ENCODE measurements at places on chromosomes 2 and 18.
A peak's percentile ranks its signal among the peaks of the same experiment; 100 is the strongest.

GRCh38 chr2:70936165-70936978 is 672 bp downstream of the ATP6V1B1 start:
- no peak for DNase-seq

GRCh38 chr2:188319838-188320237 is 28.2 kb downstream of the GULP1 start:
- DNase-seq, result no peak

- DNase-seq, result peak; percentile 76
Measured at GRCh38 chr18:34947711-34948125, 93.5 kb upstream of the MAPRE2 start.

GRCh38 chr2:29068513-29068912 is 5.8 kb downstream of the PCARE start:
- no peak for DNase-seq

GRCh38 chr18:26741048-26741447 is 124.5 kb downstream of the AQP4 start:
- DNase-seq, result peak; percentile 19

- no peak for DNase-seq
Measured at GRCh38 chr2:77395011-77395410, 127.2 kb downstream of the LRRTM4 start.

DNA sequence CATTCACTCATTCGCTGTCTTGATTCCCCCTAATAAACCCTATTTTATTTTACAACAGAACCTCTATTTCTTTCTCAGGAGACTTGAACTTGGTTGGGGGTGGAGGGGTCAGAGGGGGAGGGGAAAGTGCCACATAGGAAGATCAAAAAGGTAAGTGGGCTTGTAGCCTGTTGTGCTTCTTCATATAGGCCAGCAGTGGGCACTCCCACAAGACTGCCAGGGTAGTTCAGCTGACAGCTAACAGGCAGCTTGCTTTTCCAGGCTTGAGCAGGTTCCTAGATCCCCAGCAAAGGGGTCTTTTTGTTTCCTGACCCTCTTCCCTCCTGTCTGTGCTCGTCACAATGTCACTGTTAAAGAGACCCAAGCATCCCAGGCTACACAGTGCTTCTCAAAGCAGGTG is 829 bp upstream of the KIAA2012 start:
- DNase-seq, result no peak

- no peak for DNase-seq
Measured at GRCh38 chr2:10282611-10283105, 20.0 kb upstream of the HPCAL1 start.

DNA sequence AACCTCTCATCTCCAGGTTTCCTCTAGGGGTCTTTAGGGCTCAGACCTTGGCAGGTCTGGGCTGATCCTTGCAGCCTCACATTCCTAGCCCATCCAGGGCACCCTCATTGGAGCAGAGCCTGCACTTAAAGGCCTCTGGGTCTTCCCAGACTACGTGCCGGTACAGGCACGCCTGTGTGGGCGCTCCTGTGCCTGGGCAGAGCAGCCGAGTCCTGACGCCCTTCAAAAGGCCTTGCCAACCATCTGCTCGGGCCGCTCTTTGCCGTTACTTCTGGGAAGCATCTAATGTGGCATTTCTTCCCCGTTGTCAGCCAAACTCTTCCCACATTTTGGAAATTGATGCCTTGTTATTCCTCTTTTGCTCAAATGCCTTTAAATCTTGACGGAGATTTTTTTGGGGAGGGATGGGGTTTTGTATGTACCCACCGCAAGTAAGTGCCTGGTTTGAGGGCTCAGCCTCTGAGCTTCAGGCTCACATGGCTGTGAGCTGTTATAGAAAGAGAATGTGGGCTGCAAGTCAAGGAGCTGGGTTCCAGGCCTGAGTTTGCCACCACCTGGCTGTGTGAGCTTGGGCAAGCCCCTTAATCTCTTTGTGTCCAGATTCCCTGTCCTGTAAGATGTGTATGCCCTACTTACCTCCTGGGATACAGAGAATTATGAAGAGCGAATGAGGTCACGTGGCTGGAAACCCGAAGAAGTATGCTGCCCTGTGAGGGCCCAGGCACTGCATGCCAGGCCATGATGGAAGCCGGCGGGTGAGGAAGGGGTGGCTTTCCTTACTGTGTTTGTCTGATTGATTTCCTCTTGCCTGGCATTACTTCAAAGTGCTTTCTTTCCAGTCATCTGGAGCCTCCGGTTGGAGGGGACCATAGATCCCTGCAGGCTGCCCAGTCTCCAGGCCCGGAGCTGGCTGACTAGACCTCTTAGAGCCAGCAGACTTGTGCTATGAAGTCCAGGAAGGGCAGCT is 20.6 kb downstream of the EHD3 start:
- DNase-seq, result no peak

All from ELR (cell line).